ENCODE measurements at places on chromosomes 6 and 20.

DNA sequence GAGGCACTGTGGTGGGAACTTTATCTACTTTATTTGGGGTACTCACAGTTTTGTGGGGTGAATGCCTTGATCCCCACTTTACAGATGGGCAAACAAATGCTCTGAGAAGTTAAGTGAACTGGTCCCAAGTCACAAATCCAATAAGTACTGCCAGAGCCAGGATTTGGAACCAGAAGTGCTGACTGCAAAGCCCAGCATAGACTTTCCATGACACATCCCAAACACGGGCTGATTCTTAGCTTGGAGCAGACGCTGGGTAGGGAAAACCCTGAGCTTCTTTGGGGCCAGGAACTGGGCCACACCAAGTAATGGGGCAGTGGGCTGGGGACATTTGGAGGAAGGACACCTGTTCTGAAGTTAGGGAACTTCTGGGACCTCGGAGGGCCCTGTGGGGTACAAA, 20.3 kb downstream of the RIN2 start:
- DNase-seq: no peak

DNA sequence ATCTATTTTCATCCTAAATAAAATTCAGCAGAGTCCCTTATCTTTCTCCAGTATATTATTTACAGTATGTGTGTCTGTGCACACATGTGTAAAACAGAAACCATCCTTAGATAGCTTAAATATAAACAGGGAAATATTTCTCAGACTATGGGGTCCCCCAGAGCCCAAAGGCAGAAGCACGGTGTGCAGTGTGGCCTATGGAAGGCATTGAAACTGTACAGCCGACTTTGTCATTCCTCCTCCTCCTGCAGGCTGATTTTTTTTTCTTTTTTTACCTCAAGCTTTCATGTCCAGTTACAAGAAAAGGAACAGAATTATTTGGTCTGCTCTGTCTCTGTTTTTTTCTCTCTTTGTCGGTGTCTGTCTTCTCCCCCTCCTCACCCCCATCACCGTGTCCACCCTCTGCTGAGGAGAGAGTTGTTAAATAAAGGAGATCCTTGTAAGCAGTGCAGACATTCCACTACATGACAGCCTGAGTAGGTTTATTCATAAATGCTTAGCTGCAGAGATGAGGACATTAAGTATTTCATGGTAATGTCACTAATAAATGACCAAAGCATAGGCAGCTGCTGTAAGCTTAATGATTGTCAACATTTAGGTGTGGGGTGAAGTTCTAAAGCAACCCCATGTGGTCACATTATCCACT, 31.8 kb upstream of the SLC35D3 start:
- DNase-seq: no peak

DNA sequence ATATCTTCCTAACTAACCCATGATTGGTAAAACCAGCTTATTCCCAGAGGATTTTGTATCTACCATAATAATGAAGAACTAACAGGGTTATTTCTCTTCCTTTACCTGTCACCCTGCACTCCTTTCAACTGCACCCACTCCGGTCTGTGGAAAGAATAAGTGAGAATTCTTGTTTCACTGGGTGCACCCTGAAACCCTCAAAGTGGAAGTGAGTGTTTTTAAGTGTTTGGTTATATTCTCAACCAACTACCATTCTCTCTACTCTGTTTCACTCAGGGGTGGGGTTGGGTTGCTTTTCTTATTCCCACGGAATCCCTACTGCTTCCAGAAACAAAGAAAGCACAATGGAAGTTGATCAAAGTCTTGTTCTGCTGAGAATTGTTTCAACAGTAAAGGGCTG, 42.6 kb upstream of the KHDRBS2 start:
- DNase-seq: no peak

DNA sequence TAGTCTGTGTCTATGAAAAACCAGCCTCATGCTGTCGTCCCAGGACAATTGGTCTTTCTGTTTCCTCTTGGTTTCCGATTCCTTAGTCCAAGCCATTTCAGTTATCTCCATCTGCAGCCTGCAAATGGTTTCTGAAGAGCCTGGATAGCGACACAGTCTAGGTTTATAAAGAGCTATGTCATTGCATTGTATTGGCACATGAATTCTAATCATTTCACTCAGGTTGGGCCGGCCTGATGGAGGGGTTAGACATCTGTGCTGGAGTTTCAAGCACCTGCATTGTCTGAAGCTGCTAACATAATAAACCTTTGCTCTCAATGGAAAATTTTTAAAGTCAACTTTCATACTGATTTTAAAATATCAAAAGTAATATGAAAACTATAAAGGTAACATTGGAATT, 232.6 kb upstream of the MAP3K7 start:
- no peak for DNase-seq

DNA sequence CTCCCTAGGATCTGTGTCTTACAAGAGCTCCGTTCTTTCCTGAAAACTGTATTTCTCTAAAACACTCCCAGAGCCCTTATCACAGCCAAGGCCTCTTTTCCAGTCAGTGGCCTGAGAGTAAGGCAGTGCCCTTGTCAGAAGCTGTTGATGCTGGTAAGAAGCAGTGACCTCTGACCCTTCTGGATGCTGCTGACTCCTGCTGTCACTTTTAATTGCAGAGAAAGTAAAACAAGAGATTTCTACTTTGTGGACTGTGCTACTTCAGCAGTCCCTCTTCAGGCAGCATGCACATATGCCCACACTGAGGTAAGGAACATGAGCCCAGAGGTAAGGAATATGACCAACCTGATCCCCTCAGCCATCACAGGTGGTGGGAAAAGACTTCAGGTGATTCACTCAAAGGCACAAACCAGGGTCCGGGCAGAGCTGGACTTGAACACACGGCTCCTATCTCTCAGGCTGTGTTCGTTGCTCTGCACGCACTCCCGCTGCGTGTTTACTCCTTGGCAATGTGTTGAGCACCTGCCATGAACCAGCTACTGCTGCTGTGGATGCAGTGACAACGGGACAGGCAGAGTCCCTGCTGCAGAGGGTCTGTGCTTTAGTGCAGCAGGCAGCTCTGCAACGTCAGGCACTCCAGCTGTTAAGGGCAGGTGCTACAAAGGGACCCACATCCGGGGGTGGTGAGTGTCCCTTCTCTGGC, 201.9 kb upstream of the CST7 start:
- DNase-seq: no peak

DNA sequence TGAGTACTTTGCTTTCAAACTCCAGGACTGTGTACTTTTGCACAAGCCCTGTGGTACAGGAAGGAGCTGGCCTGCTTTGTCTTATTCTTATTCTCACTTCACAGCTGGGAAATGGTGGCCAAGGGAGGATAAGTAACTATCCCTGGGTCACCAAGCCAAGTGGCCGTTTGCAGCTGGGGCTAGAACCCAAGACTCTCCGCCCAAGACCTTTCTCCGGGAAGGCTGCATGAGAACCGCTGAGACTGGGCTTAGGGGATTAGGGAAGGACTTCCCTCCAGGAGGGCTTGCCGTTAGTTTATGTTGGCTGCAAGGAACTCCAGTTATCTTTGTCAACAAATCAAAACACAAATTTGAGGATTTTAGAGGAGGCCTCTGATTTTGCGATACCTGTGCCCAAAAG, 343.2 kb upstream of the RNF24 start:
- no peak for DNase-seq

- DNase-seq: no peak
Measured at GRCh38 chr6:114063956-114064355, 93.0 kb upstream of the HDAC2 start.

DNA sequence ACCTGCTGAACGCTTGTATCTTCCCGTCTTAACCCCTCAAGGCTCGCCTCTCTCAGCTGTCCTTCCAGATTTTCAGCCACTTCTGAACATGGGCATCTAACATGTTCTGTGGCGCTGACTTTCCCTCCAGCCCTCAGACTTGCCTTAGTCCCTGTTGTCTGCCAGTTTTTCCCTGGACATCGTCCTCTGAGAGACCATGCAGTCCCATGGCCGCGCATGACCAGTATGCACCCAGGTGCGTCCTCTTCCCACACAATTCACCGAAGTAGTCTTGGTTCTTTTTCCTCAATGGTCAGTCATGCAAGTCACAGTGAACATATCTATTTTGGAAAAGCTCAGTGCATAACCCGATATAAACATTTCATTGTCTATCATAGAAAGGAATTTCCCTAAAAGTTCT, 9.2 kb downstream of the TUBB2B start:
- DNase-seq: no peak

GRCh38 chr6:99287523-99287922, 62.0 kb downstream of the FAXC start:
- DNase-seq: no peak
